ENCODE measurements at places on chromosomes 16 and 17. TPM values are rescaled to one million over a fixed set of nuclear protein-coding genes. Genes with fewer than 3 reads are reported as not detected.
A peak's percentile ranks its signal among the peaks of the same experiment; 100 is the strongest.

CD300H gene
- total RNA-seq = not detected

GNGT2 gene
- 0.20 TPM for total RNA-seq

HS3ST4 gene
- total RNA-seq = not detected

PPP1R1B gene
- 0.60 TPM for total RNA-seq

CANT1 gene
- 20.4 TPM for total RNA-seq

CA7 gene
- total RNA-seq = not detected

KRT28 gene
- total RNA-seq = not detected

SLC7A6OS gene
- total RNA-seq = 5.8 TPM

GRCh38 chr17:50986989-50987660, 121.0 kb upstream of the TOB1 start:
- DNase-seq = no peak

DNA sequence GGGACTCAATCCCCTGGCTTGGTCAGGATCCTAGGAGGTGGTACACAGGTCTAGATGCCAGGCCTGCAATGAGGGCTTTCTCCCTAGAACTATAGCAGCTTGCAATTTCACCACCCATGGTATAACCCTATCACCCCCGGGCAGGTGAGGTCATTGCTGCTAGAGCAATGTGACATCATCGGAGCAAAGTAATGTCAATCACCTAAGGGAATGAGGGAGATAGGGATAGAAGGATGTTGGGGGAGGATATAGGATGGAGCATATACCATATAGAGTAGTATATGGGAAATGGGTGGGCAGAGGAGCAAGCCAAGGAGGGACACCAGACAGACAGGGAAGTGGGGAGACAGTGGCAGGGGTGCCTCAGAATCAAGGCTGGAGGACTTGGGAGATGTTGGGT, 3.3 kb downstream of the KCNH4 start:
- DNase-seq = no peak

DNA sequence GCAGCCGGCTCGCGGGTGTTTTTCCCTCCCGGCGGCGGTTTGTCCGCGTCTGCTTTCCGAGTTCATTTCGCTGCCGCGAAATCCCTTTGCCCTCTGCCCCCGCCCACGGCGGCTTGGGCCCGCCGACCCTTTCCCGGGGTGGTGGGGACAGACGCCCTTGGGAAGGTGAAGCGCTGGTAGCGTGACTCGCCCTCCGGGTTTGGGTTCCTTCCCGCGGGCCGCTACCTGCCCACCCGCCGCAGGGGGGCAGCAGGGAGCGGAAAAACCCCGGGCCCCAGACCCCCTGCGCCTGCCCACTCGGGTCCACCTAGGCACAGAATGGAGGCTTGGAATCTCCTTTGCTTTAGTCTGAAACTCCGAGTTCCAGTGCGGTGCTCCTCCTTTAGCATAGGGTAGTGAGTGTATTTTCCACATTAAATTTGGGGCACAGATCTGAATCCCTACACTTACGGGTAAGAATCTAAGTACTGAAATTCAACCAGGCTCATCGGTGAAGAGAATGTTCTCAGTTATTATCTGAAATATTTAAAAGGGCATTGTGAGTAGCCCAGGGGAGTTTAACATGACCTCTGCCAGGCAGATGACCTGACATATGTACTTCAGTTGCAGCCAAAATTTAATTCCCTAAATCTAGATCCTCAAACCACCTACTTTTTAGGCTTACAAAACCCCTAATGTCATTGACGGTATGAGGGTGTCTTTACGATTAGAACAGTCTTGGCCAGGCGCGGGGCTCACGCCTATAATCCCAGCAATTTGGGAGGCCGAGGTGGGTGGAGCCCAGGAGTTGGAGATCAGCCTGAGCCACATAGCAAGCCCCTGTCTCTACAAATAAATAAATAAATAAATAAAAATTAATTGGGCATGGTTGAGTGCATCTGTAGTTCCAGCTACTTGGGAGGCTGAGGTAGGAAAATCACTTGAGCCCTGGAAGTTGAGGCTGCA, 1.0 kb downstream of the NME2 start:
- DNase-seq = peak; percentile 69

DNA sequence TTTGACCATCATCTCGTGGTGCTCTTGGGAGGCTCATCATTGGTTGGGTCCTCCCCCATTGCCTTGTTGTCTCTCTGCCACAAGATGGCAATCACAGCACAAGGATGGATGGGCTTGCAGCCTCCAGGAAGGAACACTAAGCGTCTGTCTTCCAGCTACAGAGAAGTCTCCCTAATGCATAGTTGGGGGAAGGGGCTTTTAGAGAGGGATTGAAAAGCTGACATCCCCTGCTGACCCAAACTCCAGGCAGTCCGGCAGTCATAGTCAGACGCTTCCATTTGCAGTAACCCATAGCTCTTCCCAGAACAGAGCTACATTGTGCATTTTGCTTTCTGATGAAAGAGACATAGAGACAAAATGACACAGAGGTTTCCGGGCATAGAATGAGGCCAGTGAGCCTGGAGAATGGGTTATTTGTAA, 111.4 kb downstream of the UTP18 start:
- peak; percentile 64 for DNase-seq

GRCh38 chr16:14303182-14303618, 232.1 kb downstream of the MRTFB start:
- no peak for DNase-seq

- DNase-seq = no peak
These were observed 79.0 kb downstream of the ABCC1 start for GRCh38 chr16:16028311-16028999.

DNA sequence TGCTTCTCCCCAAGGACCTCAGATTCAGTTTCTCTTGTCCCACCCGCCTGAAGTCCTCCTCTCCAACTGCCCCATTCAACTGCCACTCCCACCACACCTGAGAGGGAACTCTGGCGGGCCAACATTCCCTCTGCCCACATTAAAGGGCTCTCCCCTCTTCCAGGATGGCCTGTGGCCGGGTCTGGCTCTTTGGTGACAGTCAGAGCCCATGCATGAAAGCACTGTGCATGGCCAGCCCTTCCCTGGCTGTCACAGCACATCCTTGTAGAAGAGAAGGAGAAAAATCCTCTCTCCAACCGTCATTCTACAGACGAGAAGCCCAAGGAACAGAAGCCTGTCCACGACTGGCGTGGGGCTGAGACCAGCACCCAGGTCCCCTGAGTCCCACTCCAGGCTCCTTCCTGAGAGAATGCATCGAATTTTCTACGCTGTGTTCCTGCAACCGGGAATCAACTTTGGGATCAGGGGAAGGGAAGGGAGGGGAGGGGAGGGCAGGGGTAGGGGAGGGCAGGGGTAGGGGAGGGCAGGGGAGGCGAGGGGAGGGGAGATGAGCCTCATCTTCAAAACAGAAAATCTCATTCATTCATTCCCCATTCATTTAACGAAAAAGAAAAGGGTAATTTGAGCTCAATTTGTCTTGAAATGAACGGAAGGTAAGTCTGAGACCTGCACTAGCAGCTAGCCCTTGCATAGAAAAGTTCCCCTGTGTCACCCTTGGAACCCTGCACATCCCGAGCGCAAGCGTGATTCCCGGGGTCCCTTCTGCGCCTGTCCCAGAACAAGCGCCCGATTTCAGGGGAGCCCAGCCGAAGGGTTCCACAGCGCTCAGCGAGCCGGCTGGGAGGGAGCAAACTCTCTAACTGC, at the start of gene ABCC12:
TSS of gene ABCC12 (minus strand) at position 68 of the 864 bp plus-strand sequence. CDS start 9,569 bp downstream, outside the sequence.
- DNase-seq = no peak

GRCh38 chr17:20852990-20853370, 189.8 kb downstream of the USP22 start:
- DNase-seq = no peak

DNA sequence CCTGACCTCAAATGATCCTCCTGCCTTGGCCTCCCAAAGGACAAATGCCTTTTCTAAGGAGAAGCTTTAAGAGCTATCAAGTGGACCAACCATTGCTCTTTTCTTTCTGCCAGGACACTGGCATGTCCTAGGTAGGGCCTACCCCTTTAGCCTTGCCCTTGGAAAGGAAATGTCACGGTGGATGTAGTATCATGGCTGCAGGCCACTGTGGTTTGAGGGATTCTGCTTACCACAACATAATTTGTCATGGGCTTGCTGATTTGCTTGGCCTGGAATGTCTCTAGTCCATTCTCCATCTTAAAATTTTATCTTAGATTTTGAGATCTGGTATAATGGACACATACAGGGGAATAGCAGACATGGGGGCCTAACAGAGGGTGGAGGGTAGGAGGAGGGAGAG, 6.0 kb downstream of the KRT20 start:
- DNase-seq = no peak

- no peak for DNase-seq
These were observed 553.2 kb downstream of the MAF start for GRCh38 chr16:79047337-79047736.

- no peak for DNase-seq
These were observed 835 bp downstream of the NME4 start for GRCh38 chr16:397736-398332.

DNA sequence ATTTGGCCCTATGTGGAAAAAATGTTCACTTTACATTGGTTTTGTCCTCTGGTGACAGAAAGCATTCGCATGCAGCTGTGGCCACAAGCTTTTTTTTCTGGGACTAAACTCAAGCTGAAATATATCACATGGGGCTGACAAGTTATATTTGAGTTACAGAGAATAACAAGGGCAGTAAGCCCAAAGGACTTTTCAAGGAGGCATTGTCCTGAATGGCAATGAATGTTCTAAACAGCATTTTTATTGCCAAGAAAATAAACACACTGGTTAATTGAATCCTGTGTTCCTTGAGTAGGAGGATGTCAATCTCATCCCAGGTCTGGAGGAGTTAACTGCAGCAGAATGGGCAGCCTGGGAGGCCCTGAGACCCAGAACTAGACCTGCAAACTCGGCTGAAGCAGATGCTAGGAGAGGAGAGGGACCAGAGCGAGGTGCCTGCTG, 114.5 kb downstream of the COPRS start:
- no peak for DNase-seq

DNA sequence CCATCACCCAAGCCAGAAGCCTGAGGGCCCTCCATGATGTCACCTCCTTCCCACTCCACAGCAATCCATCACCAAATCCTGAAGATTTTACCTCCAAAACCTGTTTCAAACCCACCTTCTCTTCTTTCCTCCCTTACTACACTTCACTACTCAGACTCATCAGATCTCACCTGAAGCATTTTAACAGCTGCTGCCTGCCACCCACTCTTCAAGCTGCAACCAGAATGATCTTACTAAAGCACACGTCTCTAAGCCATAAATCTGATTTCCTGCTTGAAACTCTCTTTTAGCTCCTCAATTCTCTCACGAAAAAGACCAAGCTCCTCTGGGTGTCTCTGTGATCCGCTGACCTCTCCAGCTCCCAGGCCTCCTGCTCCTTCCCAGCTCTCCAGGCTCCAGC, 46.5 kb downstream of the CDK5R1 start:
- DNase-seq = no peak

- no peak for DNase-seq
These were observed 17.3 kb downstream of the SLC5A10 start for GRCh38 chr17:18968945-18969887.

DNA sequence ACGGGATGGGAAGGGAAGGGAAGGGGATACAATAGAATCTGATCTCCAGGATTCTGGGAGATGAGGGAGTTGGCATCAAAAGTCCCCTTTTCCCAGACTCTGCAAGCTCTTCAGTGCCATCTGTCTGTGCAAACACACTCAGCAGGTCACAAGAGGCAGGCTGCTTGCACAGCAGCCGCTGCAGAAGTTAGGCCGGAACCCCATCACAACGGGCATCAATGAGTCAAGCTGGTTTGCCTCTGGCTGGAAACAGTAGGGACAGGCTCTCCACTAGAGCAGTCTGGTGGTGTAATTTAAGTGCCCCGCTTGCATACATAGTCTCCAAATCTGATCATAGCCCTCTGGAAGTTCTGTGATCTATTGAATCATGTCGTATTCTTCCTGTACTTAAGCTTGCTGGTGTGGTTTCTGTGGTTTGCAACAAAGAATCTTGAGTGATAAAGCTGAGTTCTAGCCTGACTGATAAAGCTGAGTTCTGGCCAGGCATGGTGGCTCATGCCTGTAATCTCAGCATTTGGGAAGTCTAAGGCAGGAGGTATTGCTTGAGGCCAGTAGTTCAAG, 33.7 kb upstream of the KDM8 start:
- DNase-seq = no peak

GRCh38 chr16:2180962-2181923, 15.2 kb downstream of the CASKIN1 start:
- DNase-seq = no peak

DNA sequence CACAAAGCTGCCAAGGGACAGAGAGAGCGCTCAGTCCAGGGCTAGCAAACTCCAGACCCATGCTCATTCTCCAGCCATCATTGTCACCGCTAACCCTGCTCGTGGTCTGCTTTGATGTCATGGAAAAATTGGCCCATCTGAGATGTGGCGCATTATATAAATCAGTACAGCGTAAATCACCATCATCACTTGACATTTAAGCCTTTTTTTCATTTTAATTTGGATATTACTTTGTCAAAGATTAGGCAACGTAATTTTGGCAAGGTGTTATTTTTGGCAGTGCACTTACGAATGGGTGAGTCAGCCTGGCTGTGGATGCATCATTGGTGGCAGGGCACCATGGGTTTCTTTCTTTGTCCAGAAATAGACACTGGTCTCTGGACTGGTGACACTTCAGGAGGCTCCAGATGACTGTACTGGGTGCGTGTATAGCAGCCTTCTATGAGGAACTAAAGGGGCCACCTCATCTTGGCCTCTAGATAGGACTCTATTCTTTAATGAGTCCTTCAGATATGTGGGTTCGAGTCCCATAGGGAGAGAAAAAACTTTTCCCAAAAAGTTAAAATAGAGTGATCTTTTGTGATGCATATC, 166.3 kb downstream of the MSI2 start:
- DNase-seq = no peak

- no peak for DNase-seq
These were observed 11.4 kb downstream of the LIMD2 start for GRCh38 chr17:63688396-63689020.

- DNase-seq = no peak
These were observed 11.3 kb downstream of the TBX4 start for GRCh38 chr17:61463316-61464129.

Measured in left lobe of liver (tissue), 2 donors.